RWPE2 (cell line): ENCODE measurements at places on chromosomes 4 and X.

- H3K27ac ChIP-seq, result no peak overlapping the region
- no peaks in the 10 kb centered on the region for H3K4me1 ChIP-seq
- H3K4me3 ChIP-seq, result no peak overlapping the region
- H3K36me3 ChIP-seq, result no peaks in the 10 kb centered on the region
- no peak for DNase-seq
Measured at GRCh38 chrX:102934624-102935023, 2.4 kb upstream of the RAB40AL start.

DNA sequence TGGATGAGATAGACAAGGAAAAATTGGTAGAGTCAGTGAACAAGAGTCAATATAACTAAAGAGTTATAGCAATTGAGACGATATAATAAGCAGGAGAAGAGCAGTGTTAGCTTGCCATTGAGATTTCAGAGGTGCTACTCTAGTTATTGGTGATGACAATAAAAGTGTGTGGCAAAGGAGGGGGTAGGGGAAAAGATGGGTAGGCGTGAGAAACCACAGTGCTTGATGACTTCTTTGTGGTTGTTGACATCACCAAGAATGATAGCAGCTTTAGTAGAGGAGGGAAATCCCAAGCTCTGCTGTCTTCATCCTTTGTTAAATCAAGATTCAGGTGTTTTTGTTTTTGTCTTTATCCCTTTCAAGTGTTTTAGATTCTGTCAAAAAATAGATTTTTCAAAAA is 179.9 kb upstream of the PPP3CA start:
- H3K36me3 ChIP-seq, result no peaks in the 10 kb centered on the region
- H3K4me3 ChIP-seq, result no peak overlapping the region
- no peaks in the 10 kb centered on the region for H3K27me3 ChIP-seq

GRCh38 chr4:7842384-7843279 is 97.0 kb downstream of the AFAP1 start:
- DNase-seq, result peak; percentile 81
- peaks cover 61% of the 10 kb centered on the region for H3K36me3 ChIP-seq
- H3K27me3 ChIP-seq, result no peaks in the 10 kb centered on the region
- peaks cover 53% of the 10 kb centered on the region for H3K4me1 ChIP-seq
- peak overlapping the region; percentile 100 for H3K27ac ChIP-seq

DNA sequence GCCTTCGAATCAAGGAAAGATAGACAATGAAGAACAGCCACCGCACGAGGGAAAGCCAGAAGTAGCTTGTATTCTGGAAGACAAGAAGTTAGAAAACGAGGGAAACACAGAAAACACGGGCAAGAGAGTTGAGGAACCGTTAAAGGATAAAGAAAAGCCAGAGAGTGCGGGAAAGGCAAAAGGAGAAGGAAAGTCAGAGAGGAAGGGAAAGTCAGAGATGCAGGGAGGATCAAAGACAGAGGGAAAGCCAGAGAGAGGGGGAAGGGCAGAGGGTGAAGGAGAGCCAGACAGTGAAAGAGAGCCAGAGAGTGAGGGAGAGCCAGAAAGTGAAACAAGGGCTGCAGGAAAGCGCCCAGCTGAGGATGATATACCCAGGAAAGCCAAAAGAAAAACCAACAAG is 1.4 kb downstream of the TCEAL2 start:
- H3K4me3 ChIP-seq, result no peak overlapping the region
- no peak for DNase-seq
- H3K4me1 ChIP-seq, result no peaks in the 10 kb centered on the region
- no peaks in the 10 kb centered on the region for H3K27me3 ChIP-seq
- H3K27ac ChIP-seq, result no peak overlapping the region

DNA sequence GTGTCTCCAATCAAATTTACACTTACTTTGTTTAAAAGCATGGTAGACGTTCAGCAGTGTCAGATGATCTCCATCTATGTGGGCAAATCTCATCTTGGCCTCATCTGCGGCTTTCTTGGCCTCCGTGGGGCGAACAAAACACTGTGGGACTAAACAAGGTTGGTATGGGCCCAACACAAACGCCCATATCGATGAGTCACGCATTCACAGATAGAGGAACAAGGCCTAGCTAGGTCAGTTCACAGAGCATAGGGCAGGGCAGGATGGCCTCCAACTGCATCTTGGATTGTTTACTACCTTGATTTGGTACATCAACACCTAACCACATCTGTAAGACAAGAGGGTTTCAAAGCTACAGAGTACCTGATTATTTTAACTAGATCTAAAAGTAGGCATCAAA is 47.3 kb downstream of the DHX15 start:
- no peak overlapping the region for H3K4me3 ChIP-seq
- H3K36me3 ChIP-seq, result peaks cover 99% of the 10 kb centered on the region
- H3K4me1 ChIP-seq, result peaks cover 7% of the 10 kb centered on the region

DNA sequence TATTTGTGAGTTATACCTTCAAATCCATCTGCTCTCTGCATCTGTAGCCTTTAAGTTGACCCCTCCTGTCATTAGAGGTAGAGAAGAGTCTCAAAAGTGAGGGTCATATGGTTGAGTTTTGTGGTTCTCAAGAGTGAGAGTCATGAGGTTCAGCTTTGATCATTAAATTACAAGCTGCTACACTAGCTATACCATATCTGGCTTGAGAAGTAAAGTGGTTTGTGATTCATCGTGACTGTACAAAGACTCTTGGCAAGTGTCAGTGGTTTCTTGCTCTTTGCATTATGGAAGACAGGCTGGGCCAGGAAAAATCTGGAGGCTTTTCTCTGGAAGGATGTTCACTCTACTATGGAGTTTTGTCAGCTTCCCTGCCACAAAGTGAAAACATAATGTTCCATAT is 170.6 kb downstream of the ZC4H2 start:
- H3K27ac ChIP-seq, result no peak overlapping the region
- no peak for DNase-seq
- no peaks in the 10 kb centered on the region for H3K4me1 ChIP-seq

DNA sequence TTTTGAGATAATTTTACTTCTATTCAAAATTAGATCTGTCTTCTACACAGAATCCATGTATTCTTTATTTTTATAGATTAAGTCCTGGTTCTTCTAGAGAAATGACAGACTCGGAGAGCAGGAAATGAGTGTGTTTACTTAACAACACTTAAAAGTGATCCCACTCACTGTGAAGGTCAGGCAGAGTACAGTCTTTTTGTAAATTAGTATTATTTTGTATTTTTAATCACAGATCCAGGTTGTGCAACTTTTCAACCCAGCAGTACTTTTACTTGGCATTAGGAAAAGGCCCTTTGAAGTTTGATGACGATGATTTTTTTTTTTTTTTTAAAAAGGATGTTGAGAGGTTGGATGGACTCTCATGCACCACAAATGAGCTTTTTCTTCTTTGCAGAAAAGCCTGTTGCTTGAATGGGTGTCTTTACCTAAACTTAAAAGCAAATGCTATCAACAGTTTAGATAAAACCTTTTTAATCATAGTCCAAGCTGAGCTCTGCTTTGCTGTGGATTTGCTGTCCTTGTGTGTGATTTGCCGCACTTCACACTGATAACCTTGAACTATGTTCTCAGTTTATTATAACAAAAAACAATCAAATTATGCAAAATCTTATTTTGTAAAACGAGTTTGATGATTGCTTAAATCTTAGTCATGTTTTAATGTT is 114.1 kb downstream of the MXRA5 start:
- no peaks in the 10 kb centered on the region for H3K4me1 ChIP-seq
- H3K27ac ChIP-seq, result no peak overlapping the region
- H3K27me3 ChIP-seq, result no peaks in the 10 kb centered on the region
- H3K36me3 ChIP-seq, result no peaks in the 10 kb centered on the region

GRCh38 chr4:102285831-102286230 is 59.5 kb downstream of the SLC39A8 start:
- DNase-seq, result no peak

GRCh38 chr4:25938366-25938765 is 24.3 kb downstream of the SMIM20 start:
- no peak for DNase-seq
- H3K4me3 ChIP-seq, result no peak overlapping the region
- no peaks in the 10 kb centered on the region for H3K27me3 ChIP-seq
- no peak overlapping the region for H3K27ac ChIP-seq
- no peaks in the 10 kb centered on the region for H3K36me3 ChIP-seq
- no peaks in the 10 kb centered on the region for H3K4me1 ChIP-seq

- peaks cover 11% of the 10 kb centered on the region for H3K4me1 ChIP-seq
- no peaks in the 10 kb centered on the region for H3K27me3 ChIP-seq
- no peaks in the 10 kb centered on the region for H3K36me3 ChIP-seq
- no peak overlapping the region for H3K4me3 ChIP-seq
Measured at GRCh38 chr4:37446016-37446415, 201.5 kb downstream of the NWD2 start.
